ENCODE measurements at places on chromosomes 4 and X.

- DNase-seq, result peak; percentile 11
Observed at GRCh38 chrX:102712981-102713625, 855 bp downstream of the GPRASP2 start.

DNA sequence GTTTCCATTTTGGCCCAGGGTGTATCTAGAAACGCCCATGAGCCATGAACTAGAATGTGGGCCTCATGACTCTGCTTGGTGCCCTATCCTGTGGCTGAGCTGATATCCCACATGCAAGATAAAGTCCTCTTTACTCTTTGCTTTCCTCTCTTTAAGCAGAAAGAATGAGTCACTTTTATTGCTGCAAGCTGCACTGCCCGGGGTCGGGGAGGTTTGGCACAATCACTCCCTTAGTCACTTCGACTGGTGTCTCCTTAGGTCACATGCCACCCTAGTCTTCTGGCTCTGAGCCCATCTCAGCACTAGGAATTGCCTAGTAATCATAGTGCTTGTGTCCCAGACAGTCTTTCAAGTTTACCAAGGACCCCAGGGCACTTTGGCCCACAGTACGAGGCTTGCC, 75.1 kb upstream of the CXorf66 start:
- no peak for DNase-seq

DNA sequence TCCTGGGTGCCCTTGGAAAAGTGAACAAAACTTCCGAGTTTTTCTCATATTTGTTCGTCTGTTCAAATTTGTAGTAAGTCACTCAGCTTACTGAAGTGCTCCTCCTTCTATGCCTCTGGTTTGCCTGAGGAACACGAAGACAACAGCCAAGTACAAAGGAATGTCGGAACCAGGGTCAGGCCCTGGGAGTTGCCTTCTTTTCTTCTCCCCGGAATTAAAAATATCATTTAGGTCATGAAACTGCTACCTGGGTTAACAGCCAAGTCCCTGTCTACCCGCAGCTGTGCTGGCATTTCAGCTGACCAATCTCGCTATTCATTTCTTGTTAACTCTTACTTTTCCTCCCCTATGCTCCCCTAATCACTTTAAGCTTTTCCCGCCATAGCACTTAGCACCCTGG, 137.6 kb upstream of the TEX13D start:
- no peak for DNase-seq

DNA sequence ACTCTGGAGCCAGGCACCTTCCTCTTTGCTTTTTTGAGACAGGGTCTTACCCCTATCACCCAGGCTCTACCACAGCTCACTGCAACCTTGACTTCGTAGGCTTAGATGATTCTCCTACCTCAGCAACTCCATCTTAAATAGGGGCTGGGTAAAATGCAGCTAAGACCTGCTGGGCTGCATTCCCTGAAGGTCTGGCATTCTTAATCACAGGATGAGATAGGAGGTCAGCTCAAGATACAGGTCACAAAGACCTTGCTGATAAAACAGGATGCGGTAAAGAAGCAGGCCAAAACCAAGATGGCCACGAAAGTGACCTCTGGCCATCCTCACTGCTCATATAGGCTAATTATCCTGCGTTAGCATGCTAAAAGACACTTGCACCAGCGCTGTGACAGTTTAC, 770.8 kb upstream of the PRKX start:
- no peak for DNase-seq

DNA sequence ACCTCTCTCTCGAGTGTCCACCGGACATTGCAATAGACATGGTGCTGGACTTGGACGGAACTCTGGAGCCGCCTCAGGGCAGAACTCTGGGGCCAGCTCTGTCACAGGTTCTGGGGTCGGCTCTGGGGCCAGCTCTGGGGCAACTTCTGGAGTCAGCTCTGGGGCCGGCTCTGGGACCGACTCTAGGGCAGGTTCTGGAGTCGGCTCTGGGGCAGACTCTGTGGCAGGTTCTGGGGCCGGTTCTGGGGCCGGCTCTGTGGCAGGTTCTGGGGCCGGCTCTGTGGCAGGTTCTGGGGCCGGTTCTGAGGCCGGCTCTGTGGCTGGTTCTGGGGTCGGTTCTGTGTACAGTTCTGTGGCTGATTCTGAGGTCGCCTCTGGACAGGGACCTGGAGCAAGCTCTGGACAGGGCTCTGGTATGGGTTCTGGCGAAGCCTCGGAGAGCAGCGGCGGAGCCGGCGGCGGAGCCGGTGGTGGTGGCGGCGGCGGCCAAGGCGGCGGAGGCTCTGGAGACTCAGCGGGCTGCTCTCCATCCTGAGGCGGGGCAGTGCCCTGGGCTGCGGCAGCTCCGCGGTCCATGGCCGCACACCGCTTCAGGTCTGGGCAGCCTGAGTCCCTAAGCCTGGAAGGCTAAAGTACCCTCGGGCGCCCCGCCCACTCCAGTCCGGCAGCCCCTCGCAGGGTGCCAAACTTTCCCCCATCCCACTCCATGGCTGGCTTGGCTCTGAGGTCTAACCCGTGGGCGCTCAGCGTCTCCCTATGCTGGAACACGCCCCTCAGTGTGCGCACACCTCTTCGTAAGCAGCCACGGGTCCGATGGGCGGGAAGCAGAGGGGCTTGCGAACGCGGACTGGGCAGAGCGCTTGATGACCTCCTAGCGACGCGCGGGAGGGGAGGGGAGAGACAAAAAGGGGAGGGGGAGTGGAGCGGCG, at the start of gene DGKK:
Gene DGKK (minus strand): TSS at position 723 of the 929 bp plus-strand sequence. CDS start 147 bp downstream, at position 576.
- no peak for DNase-seq

- DNase-seq, result no peak
Observed at GRCh38 chr4:48047421-48047844, 30.9 kb downstream of the NIPAL1 start.

DNA sequence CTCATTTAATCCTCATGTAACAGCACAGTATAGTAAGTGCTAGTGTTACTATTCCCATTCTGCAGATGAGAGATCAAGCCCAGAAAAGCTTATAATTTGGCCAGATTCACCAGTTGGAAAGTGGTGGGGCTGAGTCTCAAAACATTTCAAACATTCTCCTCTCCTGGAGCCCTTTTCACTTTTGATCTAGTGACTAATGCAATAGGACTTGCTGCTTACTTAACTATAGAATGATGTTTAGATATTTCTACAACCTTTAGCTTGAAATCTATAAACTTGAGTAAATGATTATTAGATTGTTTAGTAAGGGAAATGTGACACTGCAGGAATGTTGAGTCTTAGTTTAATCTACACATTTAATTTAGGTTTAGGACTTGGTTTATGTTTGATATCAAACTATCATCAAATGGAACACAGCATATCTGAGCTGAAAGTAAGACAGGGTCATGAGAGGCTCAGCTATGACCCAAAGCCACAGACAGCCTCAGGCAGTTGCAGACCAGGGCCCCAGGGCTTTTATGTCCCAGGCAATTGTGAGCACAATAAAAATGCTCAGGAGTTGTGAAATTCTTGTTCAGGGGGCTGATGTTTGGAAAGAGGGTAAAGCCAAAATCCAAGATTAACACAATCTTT, 199.5 kb upstream of the HS3ST1 start:
- no peak for DNase-seq
